ENCODE measurements at places on chromosomes 5 and 9.

- DNase-seq, result no peak
Observed at GRCh38 chr9:16532681-16533450, 337.6 kb downstream of the BNC2 start.

DNA sequence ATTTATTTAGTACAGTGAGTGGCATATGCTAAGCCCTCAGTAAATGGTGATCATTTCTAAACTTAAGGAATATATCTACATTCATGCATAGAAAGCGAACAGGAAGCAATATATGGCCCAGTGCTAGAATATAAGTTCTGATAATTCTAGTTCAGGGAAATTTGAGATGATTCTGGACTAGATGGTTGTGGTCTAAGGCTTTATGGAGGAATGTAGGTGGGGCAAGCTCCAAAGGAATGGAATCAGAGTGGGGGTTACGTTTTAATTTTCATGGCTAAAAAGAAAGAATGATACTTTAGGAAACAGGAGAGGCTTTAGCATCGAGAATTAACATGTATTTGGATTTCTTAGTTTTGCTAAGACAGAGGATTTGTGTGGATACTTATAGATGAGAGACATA lies 56.1 kb downstream of the MTREX start:
- no peak for DNase-seq

DNA sequence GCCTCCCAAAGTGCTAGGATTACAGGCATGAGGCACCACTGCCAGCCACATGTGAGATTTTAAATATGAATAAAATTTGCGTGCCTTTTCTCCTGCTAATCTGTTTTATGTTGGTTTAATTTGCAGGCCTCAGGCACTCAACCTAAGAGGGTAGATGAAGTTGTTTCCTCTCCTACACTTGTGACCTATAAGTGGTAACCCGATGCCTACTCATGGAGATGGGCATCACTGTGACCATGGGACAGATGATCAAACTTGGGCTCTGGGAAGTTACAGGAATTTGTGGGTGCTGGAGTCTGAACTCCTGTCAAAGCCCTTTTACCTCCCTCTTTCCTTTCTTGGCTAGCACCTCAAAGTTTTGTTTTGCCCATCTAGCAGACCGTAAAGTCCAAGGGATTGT lies 1.1 kb downstream of the SLC28A3 start:
- no peak for DNase-seq

- no peak for DNase-seq
Observed at GRCh38 chr5:37638897-37639296, 200.9 kb downstream of the GDNF start.

- no peak for DNase-seq
Observed at GRCh38 chr9:119902611-119903010, 533.4 kb upstream of the BRINP1 start.

- no peak for DNase-seq
Observed at GRCh38 chr9:123680352-123680751, 249.6 kb downstream of the DENND1A start.

DNA sequence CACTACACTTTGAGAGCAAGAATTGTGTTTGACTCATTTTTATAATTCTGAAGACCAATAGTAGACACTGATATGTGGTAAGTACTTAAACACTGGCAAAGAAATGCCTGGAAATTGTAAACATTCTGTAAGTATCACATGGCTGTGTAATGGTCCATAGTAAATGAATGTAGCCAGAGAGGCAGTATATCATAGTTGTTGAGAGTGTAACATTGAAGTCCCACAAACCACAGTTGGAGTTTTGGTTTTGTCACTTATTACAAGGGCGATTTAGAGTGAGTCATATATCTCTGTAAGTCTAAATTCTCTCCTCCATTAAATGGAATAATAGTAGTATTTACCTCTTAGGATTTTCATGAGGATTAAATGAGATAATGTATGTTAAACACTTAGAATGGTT lies 181.1 kb upstream of the MEF2C start:
- no peak for DNase-seq

All from NCI-H187 treated with DMSO at 0.1 percent for 48 hours (cell line).